ENCODE measurements at places on chromosomes 5 and 9.

GRCh38 chr9:133351908-133352634 lies 4.1 kb downstream of the RPL7A start:
- H3K4me3 ChIP-seq, result peak overlapping the region; percentile 22
- H3K27ac ChIP-seq, result peak overlapping the region; percentile 68
- peaks cover 40% of the 10 kb centered on the region for H3K4me1 ChIP-seq

DNA sequence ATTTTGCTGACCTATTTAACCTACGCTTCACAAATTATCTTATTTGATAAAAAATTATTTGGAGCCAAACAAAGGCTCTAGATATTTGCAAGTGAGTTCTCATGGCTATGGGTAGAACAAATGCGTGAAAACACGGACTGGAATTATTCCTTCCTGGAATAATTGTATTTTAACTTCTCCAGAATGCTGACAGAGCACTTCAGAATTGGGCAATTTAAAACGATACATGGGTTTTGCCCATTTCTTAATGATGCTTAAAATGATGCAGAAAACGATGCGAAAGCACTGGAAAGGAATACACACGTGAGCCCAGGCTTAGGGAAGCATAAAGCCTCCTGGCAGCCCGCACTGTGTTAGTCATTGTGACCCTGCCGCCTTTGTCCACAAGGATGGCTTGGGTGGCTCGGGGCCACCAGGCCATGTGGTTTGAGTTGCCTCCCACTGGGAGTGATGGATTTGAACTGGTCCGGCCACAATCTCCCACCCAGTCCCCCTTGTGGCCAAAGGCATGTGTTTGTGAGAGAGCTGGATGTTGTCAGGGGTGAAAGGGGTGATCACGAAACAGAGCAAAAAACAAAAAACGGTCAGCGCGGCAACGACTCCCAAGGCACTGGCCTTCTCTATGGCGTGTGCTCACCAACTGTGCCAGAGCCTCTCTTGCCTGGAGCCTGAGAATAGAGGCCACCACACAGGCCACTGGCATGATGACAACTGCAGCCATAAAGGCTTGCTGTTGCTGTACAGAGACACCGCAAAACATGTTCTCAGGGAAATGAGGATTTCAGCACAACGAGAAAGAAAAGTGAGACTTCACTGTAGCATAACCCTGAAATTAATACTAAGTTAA lies 234.2 kb upstream of the ADAMTS16 start:
- H3K4me3 ChIP-seq, result no peak overlapping the region
- no peaks in the 10 kb centered on the region for H3K36me3 ChIP-seq
- H3K4me1 ChIP-seq, result no peaks in the 10 kb centered on the region
- no peak overlapping the region for H3K27ac ChIP-seq
- no peaks in the 10 kb centered on the region for H3K27me3 ChIP-seq
- DNase-seq, result no peak

DNA sequence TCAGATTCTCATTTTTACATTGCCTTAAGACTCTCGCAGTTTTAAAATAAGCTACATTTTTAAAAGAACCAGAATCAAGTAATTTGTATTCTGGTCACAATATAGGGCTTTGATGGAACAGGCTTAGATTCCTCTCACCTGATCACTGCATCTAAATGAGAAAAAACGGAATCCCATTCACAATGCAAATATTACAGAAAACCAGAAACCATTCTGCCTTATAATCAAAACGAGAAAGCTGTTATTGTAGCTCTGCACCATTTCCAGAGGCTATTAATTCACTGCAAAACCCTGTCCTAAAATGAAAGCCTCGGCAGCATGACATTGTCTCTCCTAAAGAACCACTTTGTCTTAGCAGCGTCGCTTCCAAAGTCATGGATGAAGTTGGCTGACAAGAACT lies 116.1 kb upstream of the ZNF366 start:
- peaks cover 11% of the 10 kb centered on the region for H3K27me3 ChIP-seq
- no peaks in the 10 kb centered on the region for H3K36me3 ChIP-seq
- no peak overlapping the region for H3K27ac ChIP-seq
- no peak for DNase-seq
- H3K4me1 ChIP-seq, result no peaks in the 10 kb centered on the region

GRCh38 chr9:99505936-99506335 lies 283.9 kb downstream of the SEC61B start:
- H3K27me3 ChIP-seq, result peaks cover 3% of the 10 kb centered on the region
- H3K36me3 ChIP-seq, result no peaks in the 10 kb centered on the region
- DNase-seq, result no peak
- H3K27ac ChIP-seq, result no peak overlapping the region
- peaks cover 4% of the 10 kb centered on the region for H3K4me1 ChIP-seq

- H3K27me3 ChIP-seq, result peaks cover 62% of the 10 kb centered on the region
- peak overlapping the region; percentile 55 for H3K4me3 ChIP-seq
- peak; percentile 19 for DNase-seq
- H3K27ac ChIP-seq, result no peak overlapping the region
- no peaks in the 10 kb centered on the region for H3K36me3 ChIP-seq
Observed at GRCh38 chr9:96618209-96619123, 1.2 kb downstream of the CDC14B start.

DNA sequence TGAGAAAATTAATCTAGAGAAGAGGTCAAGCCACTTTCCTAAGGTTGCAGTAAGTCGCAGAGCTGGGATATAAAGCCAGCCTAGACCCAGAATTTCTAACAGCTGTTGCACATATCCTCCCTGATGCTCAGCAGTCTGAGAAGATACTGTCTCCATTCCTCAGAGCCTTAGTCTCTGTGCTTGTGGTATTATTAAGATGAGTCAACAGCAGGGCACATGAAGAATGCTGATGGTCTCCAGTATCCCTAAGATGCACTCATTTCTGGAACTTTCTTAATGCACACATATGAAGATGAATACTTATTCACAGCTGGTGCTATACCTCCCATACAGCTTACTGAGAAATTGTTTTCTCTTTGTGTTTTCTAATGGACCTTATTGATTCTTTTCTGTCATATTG lies 32.5 kb downstream of the SGCD start:
- H3K27ac ChIP-seq, result no peak overlapping the region
- no peaks in the 10 kb centered on the region for H3K4me1 ChIP-seq
- no peak overlapping the region for H3K4me3 ChIP-seq
- DNase-seq, result no peak
- no peaks in the 10 kb centered on the region for H3K36me3 ChIP-seq
- H3K27me3 ChIP-seq, result no peaks in the 10 kb centered on the region
